Right kidney (tissue), 9 donors: ENCODE measurements at places on chromosomes 16 and 17.

DNA sequence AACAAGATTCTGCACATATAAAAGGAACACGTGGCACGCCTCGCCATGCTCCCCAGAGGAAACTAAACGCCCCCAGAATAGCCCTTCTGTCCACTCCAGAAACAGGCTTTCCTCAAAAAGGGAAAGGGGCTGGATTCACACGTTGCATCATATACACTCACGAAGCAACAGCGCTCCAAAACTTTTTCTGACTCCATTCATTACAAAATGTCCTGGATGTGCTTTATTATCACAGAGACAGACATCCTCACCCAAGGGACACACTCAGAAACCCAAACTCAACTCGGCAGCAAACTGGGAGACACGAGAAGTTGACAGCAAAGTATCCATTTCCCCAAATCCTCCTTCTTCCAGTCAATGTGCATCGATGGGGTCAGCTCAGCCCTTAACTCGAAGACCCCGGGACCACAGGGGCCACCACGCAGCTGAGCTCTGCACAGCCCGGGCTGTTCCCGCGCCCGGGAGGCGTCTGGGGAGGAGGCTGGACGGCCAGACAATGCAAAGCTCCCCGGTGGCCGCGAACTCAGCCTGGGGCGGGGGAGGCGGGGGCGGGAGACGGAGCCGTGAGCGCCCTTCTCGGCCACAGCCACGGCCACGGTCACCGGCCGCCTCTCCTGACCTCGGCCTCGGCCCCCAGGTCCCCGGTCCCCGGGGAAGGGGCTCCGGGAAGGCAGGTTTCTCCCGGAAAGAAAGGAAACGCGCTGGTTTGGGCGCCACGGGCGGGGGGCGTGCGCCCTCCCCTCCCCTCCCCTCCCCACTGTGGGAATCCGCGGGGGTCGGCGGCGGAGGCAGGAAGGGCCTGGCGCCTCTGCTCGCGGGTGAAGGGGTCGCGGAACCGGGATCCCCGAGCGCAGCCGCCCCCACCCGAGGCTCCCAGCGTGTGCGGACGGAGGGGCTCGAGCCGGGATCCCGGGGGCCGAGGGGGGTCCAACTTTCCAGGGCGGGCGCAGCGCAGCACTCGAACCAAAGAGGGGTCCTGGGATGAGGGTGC is 1.2 kb downstream of the NXN start:
- DNase-seq = peak; percentile 74

GRCh38 chr17:2262135-2262587 is 41.4 kb downstream of the SMG6 start:
- no peak for DNase-seq

- DNase-seq = no peak
Observed at GRCh38 chr17:47685556-47686275, 8.2 kb upstream of the TBKBP1 start.

GRCh38 chr17:3772764-3773163 is 28.2 kb downstream of the ITGAE start:
- DNase-seq = no peak

- DNase-seq = no peak
Observed at GRCh38 chr17:40614431-40615067, 33.1 kb downstream of the SMARCE1 start.

GRCh38 chr17:33038740-33039139 is 47.1 kb downstream of the SPACA3 start:
- DNase-seq = no peak

DNA sequence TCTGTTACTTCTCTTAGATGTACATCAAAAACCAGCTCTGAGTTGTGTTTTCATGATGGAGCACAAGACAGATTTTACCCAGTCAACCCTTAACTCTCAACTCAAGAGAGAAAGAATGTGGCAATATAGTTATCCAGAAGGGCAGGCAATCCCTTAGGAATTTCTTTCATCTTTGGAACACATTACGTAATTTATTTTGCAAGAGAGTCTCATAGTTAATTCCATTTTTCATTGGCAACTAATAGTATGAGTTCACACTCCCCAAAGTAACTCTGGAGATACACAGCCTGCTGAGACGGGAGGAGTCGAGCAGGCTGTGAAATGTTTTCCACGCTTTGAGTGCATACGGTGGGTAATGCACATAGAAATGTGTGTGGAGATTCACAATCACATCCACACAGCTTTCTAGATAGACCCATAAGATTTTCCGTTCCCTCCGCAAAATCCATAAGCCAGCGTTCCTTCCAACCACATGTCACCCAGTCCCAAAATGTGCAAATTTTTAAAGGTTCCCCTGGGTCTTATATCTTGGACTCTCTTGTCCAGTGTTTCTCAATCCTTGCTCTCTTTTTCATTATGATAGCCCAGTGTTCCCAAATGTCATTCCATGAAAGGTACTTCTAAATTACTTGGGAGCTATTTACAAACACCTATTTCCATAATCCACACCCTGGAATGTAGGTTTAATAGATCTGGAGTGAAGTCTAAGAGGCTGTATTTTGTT is 8.4 kb upstream of the CDRT4 start:
- DNase-seq = no peak

- DNase-seq = no peak
Observed at GRCh38 chr16:79691007-79691406, 90.5 kb upstream of the MAF start.

DNA sequence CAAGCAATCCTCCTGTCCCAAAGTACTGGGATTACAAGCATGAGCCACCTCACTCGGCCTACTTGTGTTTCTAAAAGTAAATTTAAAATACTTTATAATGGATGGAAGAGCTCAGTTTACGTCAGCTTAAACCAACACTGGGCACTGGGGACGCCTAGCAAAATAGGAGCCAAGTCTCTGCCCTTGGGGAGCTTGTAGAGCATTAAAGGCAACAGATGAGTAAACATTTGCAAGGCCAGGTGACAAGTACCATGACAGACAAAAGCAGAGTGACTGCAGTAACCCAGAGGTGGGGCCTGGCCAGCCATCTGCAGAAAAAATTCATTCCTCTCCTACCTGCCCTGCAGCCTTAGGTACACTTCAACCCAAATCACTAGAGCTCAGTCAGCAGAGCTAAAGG is 12.1 kb upstream of the NLK start:
- no peak for DNase-seq

DNA sequence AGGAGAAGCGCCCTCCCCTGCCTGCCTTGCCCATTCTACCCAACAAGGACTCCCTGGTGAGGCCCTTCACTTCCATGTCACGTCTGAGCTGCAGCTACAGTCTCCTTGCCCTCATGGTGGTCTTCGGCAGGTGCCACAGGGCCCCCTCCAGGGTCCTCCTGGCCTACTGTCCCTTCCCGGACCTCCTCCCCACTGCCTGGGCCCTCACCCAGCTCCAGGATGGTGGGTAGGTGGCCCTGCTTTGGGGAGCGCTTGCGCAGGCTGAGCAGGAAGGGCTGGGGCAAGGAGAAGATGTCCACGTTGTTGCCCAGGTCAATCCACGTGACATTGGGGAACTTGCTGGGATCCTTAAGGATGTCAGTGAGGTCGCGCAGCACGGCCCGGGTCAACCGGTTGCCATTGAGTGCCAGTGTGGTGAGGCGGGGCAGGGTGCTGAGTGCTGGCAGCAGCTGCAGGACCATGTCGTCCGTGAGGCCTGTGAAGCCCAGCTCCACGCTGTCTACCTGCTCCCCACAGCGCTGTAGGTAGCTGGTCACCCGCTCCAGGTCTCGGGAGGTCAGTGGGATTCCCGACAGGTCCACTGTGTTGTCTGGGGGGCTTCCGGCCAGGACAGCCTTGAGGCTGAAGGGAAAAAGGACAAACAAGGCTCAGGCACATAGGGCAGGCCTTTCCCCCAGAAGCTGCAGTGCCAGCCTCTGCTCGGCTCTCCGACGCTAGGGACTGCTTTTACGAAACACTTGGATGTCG is 28.3 kb downstream of the TRPV2 start:
- DNase-seq = no peak

DNA sequence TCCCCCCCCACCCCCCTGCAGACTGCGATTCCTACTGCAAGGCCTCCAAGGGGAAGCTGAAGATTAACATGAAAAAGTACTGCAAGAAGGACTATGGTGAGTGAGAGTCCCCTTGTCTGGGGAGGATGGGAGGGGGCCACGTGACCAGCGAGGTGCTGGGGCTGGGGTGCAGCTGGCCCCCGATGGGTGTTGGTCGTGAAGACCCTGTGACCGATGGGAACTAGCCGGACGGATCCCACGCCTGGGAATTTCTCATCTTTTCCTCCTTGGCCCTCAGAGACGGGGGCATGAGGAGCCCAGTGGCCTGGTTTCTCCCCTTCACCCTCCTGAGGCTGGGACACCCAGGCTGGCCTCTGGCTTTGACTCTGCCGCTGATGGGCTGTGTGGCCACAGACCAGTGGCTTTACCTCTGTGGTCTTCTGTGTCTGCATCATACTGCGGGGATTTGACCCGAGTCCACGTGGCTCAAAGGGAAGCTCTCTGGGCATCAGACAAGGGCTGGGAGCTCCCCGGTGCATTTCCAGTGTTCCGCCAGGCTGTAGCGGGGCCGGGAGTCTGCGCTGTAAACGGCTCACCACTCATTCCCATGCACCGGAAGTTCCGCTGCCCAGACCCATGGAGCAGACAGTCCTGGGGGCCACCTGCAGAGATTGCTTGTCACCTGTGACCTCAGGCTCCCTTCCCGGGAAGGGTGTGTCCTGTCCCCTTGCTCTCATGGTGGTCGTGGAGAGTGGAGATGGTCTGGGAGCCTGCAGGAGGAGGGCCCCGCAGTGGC is 200.0 kb downstream of the NTN1 start:
- DNase-seq = no peak

- no peak for DNase-seq
Observed at GRCh38 chr17:5962371-5962770, 107.8 kb upstream of the WSCD1 start.

GRCh38 chr16:68659412-68660358 is 14.6 kb downstream of the CDH3 start:
- no peak for DNase-seq

GRCh38 chr16:51875834-51876600 is 670.9 kb downstream of the TOX3 start:
- peak; percentile 41 for DNase-seq

- DNase-seq = no peak
Observed at GRCh38 chr17:41965694-41966462, 717 bp upstream of the CNP start.

GRCh38 chr16:57526498-57526897 is 9.9 kb downstream of the CCDC102A start:
- DNase-seq = peak; percentile 4

GRCh38 chr16:86680162-86680561 is 101.8 kb downstream of the FOXL1 start:
- DNase-seq = no peak

DNA sequence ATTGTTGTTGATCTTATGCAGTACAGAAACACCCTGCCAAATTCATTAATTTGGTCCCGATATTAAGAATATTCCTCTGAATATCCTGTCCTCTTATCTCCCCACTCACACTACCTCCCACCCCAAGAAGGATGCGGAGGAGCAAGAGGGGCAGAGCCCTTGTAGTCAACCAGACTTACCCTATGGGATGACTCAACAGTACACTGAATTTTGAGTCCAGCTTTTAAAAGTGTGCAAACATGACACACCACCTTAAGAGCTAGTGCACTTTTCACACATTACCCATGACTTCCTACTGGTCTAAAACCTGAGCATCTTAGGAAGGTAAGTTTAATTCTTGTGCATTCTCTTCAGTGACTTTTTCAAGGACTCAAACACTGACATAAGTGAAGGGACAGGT is 9.5 kb downstream of the USP22 start:
- DNase-seq = no peak

DNA sequence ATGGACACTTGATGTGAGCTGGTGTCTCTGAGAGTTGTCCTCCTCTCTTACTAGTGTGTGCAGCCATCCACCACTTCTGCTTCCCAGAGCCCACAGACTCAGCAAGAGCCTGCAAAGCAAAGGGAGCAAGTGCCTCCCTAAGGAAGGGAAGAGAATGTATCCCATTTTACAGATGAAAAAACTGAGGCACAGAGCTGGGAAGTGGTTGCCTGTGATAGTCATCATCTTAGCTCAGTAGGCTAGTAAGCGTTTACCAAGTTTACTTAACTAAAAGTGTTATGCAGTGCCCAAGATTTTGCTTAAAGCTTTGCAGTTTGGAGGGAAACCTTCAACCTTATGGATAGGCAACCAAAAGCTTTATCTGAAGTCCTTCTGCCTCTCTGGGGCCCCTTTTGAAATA is 23.0 kb upstream of the EFCAB13 start:
- DNase-seq = no peak

DNA sequence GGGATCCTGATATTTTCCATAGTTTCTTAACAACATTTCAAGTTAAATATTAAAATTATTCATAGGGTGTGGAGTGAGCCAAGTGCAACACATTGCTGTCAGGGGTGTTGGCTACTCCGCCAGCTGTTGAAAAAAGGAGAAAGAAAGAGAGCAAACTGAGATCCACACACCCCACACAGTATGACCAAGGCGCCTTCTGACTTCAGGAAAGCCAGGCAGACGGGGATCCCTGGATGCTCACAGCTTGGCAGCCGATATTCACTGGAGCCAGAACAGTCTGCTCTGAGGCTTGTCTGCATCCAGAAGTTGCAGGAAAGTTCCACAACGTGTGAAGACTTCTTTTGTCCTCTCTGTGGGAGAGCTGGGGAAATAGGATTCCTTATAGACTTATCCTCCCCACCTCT is 9.3 kb downstream of the CHD9NB start:
- peak; percentile 43 for DNase-seq

DNA sequence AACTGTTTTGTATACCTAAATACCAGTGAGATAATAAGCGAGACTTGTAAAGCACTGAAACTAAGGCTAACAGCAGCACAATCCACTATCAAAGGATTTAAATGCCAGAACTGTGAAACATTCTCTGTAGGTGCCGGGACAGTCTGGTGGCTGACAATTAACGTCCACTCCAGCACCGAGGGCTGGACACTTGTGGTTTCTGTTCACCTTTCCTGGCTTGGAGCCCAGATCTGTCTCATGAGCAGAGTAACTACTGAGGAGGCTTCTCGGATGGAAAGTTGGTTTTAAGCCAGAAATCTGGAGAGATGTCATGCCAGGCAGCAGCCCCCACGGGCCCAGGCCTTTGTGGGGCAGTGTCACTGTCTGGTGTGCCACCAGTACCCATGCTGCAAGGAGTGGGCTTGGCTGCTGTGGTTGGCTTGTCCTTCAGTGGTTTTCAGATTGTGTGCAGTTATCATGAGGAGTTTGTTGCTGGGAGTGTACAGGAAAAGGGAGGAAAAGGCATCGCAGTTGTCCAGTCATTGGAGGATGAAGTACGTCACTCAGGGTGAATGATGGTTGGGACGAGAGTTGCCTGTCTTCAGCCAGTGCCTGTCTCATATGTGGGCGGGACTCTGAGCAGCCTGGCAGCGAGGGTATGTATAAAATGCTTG is 35.5 kb downstream of the UBN1 start:
- DNase-seq = no peak
